ENCODE measurements at places on chromosomes 5 and 9. TPM values are rescaled to one million over a fixed set of nuclear protein-coding genes. Genes with fewer than 3 reads are reported as not detected.

Gene ATP10B
- polyA plus RNA-seq: not detected

Gene TMEM252
- not detected for polyA plus RNA-seq

Gene CCNO
- not detected for polyA plus RNA-seq

Gene ADGRD2
- not detected for polyA plus RNA-seq

Gene CDO1
- not detected for polyA plus RNA-seq

Gene SLC36A2
- polyA plus RNA-seq: not detected

Gene C9orf43
- not detected for polyA plus RNA-seq

Gene SPATA31A3
- not detected for polyA plus RNA-seq

Gene TIMD4
- 0.43 TPM for polyA plus RNA-seq

Gene GARIN3
- polyA plus RNA-seq: not detected

Gene PCDHGA4
- 0.10 TPM for polyA plus RNA-seq

Gene HEMGN
- polyA plus RNA-seq: 1.8 TPM

Gene GRIN3A
- not detected for polyA plus RNA-seq

Gene EGR1
- 0.52 TPM for polyA plus RNA-seq

Gene FAM151B
- not detected for polyA plus RNA-seq

Gene GLRA1
- not detected for polyA plus RNA-seq

Gene CHMP5
- polyA plus RNA-seq: 57.6 TPM

Gene F12
- not detected for polyA plus RNA-seq

Gene ALDOB
- polyA plus RNA-seq: not detected

Gene PDE6A
- not detected for polyA plus RNA-seq

Gene CDKN2A
- polyA plus RNA-seq: 2.3 TPM

Gene SREK1
- polyA plus RNA-seq: 13.1 TPM

Gene PDLIM4
- polyA plus RNA-seq: not detected

Gene RBM22
- polyA plus RNA-seq: 52.9 TPM

Gene LCN1
- polyA plus RNA-seq: not detected

Gene IFNK
- polyA plus RNA-seq: not detected

Gene PCDHA9
- polyA plus RNA-seq: not detected

Gene PPP3R2
- not detected for polyA plus RNA-seq

Gene LHX6
- not detected for polyA plus RNA-seq

Gene SH2D3C
- 16.9 TPM for polyA plus RNA-seq

Gene AQP7
- polyA plus RNA-seq: not detected

Gene UGT3A1
- polyA plus RNA-seq: not detected

Gene ASPN
- polyA plus RNA-seq: not detected

Gene TAF1L
- polyA plus RNA-seq: not detected

Gene NXNL2
- not detected for polyA plus RNA-seq

Gene PCDHGA1
- polyA plus RNA-seq: not detected

Gene ENTREP1
- polyA plus RNA-seq: not detected

Gene SLC4A9
- polyA plus RNA-seq: not detected

Gene NUDT12
- 0.54 TPM for polyA plus RNA-seq

Gene SHOC1
- not detected for polyA plus RNA-seq

Gene GRAMD2B
- polyA plus RNA-seq: 10.3 TPM

Gene ZFP37
- 0.80 TPM for polyA plus RNA-seq

Gene PCDHGC3
- 0.77 TPM for polyA plus RNA-seq

Gene VCAN
- 0.86 TPM for polyA plus RNA-seq

Gene CDC20B
- polyA plus RNA-seq: not detected
